ENCODE measurements at places on chromosomes 1 and 21.

DNA sequence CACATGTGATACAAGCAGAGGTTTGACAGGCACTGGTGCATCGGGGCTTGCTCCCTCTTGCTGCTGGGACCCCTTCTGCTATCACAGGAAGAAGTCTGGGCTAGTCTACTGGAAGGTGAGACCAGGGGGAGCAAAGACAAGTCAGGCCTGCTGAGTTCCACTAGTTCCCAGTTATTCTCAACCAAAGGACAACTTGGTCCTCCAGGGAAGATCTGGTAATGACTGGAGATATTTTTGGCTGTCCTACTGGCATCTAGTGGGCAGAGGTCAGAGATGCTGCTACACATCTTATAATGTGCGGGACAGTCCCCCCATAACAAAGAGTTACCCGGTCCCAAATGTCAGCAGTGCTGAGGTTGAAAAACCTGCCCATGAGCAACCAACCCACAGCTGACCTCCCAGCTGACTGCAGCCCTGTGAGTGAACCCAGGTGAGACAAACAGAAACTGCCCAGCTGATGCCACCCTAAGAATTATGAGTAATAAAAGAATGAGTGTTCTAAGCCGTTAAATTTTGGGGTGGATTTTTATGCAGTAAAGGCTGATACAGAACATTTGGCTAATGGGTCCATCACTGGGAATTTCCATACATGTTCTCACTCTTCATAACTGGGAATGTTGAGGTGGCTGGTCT lies 71.6 kb downstream of the NENF start:
- no peak for DNase-seq

DNA sequence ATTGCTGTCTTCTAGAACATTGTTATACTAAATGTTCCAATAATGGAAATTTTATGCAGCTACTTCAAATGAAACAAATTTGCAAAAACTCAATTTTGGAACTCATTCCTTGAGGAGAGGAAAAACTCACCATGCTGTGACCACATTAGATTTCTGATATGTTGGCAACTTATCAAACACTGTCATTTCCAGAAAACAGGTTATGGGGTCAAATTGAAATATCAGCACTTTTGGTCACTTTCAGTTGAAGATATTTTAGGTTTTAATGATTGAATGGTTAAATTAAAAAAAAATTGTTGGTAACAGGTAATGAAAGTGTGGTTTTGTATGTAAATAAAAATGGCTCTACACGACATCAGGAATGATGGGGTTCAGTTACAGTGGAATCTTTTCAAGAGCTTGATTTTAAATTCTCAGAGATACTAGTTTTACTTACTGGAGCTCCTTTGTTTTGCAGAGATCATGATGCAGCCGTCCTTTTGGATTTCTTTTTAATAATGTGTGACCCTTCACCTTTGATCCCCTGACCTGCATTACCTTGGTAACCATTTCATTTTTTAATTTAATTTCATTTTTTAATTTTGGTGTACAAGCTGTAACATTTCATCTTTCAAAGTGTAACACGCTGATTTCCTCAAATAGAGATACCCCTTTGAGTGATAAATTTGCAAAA lies 86.2 kb downstream of the CAMTA1 start:
- DNase-seq: no peak

DNA sequence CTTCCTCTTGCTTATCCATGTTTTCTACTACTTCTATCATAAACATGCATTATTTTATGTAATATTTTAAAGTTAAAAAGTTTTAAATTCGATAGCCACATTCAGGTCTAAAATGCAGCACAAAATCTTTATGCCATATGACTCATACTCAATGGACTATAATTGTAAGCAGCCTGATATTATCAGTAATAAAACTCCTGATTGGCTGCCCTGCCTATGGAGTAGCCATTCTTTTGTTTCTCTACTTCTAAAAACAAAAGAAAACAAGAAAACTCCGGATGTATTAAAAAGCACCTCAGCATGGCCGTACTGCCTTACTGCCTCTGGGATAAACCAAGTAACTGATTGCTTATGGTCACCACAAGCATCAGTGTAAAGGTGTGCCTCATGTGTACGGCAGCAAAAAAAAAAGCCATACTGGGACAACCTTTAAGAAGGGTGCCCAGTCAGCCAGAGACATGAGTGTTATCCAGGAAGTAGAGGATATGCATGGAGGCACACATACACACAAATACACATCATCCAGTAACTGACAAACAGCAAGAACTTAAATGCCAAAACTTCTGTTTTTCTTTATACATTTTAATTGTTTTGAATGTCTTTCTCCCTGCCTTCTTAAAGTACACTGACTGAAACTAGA lies 9.2 kb downstream of the SLC35D1 start:
- no peak for DNase-seq

DNA sequence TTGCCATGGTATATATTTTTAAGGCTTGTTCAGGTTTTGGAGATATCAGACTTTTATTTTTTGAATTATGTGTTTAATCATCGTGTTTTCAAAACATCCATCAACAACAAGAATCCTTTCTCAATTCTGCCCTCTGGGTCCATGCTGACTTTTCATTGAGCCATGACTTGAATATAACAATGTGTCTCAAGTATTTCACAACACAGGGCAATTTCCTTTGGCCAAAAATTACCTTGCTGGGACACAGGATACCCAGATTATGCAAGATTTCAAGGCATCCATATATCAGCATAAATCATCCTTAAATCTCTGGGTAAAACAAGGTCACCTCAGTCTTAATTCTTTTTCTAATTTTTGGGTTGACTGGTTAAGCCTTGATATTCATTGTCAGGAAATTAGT lies 411.2 kb upstream of the USP24 start:
- DNase-seq: no peak

DNA sequence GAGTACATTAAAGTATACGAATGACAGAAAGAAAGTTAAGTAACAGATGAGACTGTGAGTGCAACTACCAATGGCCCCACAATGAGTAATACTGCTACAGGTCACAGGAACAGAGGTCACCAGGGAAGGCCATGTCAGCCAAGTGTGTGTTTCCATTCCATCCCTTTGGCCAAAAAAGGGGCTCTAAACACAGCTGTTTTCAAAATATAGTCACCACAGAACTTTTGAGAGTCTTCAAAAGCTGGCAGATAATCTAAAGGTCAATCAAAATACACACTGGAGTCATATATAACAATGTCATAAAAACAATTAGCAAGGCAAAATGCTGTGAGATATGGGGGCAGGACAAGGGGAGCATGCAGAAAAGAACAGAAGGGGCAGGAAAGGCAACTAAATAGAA lies 10.2 kb downstream of the USP24 start:
- peak; percentile 24 for DNase-seq

- no peak for DNase-seq
Measured at GRCh38 chr1:81781749-81782148, 19.0 kb upstream of the ADGRL2 start.

DNA sequence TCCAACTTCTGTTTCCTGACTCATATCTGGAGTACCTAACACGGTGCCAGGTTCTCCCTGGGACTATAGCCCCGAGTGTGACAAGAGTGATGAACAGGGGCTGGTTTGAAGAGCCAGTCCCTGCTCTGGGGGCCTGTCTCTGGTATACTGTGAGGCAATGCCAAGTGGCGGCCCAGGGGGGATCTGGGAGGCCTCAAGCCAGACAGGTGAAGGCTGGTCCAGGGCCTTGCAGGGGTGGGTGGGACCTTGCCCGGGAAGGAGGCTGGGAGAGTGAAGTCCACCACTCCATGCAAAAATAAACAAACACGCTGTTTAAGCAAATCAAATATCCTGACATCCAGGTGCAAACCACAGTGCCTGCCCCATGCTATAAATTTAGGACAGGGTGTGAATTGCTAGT lies 6.8 kb upstream of the PLXNA2 start:
- no peak for DNase-seq

DNA sequence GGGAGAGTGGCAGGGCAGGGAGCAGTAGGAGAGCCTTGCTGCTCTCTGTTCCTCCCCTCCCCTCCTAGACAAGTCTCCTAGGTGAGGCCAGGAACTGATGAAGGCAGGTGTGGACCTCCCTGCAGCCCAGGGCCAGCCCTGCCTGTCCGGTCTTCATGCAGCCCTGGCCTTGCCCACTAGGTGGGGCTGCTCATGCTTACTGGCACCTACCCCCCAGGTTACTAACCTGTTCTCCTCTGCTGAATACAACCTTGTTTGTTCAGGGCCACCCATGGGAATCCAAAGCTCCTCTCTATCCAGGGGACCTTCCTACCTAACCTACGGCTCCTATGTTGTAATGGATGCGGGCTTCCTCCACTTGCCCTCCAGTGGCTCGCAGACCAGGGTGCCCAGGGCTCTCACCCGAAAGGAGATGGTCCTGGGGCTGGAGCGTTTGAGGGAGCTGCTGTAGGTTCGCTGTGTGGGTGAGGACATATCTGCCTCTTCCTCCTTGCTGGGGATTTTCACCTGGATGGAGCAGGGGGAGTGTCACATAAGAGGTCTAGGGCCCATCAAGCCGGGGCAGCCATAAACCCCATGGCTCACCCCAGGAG lies 7.9 kb upstream of the TNNT2 start:
- peak; percentile 49 for DNase-seq

DNA sequence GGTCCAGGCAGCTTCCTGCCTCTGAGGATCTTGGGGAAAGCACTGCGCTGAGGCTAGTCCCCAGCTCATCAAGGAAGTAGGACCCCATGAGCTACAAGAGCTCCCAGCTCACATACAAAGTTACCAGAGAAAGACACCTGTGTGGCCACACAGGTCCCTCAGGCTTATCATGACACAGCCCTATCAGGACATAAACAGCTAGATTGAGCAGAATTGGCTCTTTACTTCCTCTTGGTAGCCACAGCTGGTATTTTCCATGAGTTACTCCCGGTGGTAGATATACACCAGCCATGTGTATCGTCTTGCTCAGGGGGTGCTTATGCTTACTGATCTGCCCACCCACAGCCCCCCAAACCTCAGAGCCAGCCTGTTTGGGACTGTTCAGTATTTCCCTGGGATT lies 1.2 kb downstream of the LENEP start:
- DNase-seq: no peak

DNA sequence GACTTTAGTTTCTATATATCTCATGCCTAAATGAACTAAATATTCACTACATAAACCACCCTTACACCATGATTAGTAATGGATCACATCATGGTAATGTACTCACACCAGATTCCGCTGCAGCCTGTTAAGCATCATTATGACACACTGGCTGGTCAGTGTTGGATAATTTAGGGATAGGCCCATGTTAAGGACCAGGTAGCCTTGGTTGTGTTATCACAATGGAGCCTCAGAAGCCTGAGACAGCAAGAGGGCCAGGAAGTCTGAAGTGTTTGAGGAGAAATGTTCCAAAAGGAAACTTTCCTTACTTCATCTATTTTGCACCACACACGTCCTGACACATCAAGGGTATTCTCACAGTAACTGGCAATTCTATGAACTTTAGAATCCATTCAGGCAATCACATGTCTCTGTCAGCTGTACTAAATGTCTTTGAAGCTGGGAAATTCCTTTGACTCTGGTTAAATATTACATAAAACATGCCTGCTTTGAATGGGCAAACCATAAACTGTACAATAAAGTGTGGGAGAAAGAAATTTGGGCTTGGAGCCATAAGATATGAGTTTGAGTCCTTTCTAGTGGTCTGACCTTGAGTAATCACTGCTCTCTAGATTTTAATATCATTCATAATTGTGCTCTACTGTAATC lies 105.3 kb upstream of the DPT start:
- no peak for DNase-seq

DNA sequence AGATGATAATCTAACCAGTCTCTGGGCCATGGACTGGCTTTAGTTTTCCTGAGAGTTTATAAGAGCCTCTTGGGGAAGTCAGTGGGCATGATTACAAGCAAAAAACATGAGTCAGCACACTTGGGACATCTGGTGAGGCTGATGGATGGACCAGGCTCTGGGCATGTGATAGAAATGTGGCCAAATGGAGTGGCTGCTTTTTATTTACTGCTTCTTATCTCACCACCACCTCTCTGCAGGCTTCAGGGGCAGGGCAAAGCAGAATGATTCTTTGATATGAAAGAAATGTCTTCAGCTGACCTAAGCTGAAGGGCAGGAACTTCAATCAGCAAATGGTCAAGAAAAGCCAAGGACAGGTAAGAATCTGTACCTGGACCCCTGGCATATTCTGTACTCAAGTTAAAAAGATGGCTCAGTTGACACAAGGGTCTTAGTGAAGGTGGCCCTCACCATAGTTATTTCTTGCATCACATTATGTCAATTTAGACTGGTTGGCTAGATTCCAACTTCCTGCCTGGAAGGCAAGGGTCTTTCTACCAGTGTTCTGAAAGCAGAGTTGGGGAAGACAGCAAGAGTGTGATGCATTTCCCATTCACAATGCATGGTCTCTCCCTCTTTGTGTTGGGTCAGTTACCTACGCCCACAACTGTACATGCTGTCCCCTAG lies 162.8 kb downstream of the FASLG start:
- peak; percentile 80 for DNase-seq

DNA sequence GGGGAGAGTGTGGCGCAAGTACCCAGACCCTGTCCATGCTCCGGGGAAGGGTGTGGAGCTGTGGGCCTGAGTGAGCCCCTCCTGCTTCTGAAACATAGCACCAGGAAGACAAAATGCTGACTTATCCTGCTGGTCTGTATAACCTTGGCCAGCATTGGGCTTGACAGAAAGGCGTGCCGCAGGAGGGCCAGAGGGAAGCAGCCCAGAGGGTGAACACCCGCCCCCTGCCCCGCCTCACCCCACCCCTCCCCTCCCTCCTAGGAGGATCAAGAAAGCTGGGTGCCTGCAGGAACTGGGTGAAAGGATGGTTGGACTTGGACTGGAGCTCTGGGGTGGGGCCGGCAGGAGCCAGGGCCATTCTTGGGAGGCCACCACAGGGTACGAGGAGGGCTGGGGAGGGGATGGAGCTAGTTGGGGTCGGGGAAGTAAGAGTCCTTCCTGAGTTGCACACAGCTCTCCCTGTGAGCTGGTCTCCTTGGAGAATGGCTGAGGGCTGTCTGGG lies 27.1 kb downstream of the PTPRF start:
- DNase-seq: no peak

GRCh38 chr1:232891071-232891470 lies 59.3 kb upstream of the NTPCR start:
- DNase-seq: peak; percentile 89

- peak; percentile 31 for DNase-seq
Measured at GRCh38 chr1:48674641-48675040, 102.0 kb downstream of the BEND5 start.

DNA sequence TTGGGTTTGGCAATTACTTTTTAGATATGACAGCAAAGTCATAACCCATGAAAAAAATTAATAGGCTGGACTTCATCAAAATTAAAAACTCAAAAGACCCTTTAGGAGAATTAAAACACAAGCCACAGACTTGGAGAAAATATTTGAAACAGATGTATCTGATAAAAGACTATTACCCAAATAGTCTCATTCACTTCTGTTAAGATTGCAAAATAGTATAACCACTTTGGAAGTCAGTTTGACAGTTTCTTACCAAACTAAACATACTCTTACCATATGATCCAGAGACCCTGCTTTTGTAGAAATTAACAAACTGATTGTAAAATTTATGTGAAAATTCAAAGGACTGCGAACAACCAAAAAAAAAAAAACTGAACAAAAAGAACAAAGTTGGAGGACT lies 32.5 kb upstream of the SLC44A3 start:
- DNase-seq: no peak

DNA sequence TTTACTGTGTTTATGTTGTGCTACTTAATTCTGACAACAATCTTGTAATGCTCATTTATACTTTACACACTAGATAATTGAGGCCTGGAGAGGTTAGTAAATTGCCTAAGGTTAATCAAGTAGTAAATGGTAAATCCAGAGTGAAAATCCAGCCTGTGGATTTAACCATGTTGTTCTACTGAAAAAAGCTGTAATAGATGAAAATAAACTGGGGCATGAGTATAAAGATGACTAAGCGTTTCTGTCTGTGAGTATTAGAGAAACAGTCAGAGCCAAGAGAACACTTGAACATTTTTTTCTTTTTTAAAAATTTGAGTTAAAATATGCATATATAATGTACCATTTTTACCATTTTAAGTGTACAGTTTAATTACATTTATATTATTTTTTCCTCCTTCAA lies 47.9 kb upstream of the LEPR start:
- DNase-seq: no peak
